GM12864 (cell line): ENCODE measurements at places on chromosomes 12 and 14.

DNA sequence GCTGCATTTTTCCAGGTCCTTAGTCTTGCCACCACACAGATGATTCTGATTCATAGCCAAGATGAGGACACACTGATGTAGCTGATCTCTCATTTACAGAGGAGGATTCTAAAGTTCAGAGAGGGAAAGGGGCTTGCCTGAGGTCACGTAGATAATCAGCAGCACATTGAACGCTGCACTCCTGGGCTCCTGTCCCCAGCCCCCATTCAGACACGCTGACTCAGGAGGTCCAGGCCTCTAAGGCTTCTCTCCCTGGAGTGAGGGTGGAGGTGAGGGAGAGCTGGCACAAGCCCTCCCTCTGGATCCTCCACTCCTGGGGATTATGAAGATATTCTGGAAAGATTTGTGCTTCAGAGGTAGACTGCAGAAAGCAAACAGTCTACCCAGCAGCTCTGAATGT lies 10.3 kb downstream of the NFATC4 start:
- DNase-seq, result no peak

- no peak for DNase-seq
Measured at GRCh38 chr12:124700810-124701592, 133.6 kb upstream of the NCOR2 start.

DNA sequence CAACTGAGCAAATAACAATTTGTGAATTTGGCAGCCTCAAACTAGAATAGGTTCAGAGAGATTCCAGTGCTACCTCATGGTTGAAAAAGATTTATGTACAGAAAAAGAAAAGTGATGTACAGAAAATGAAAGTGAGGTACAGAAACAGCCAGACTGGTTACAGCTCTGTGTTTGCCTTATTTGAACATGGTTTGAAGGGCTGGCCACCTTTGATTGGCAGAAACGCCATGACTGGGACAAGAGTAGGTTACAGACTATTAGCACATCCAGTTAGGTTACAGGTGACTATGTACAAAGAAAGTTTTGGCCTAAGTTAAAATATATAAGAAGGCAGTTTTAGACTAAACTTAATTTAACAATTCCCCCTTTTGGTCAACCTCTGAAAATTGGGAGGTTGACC lies 309.4 kb downstream of the BTG1 start:
- DNase-seq, result no peak

DNA sequence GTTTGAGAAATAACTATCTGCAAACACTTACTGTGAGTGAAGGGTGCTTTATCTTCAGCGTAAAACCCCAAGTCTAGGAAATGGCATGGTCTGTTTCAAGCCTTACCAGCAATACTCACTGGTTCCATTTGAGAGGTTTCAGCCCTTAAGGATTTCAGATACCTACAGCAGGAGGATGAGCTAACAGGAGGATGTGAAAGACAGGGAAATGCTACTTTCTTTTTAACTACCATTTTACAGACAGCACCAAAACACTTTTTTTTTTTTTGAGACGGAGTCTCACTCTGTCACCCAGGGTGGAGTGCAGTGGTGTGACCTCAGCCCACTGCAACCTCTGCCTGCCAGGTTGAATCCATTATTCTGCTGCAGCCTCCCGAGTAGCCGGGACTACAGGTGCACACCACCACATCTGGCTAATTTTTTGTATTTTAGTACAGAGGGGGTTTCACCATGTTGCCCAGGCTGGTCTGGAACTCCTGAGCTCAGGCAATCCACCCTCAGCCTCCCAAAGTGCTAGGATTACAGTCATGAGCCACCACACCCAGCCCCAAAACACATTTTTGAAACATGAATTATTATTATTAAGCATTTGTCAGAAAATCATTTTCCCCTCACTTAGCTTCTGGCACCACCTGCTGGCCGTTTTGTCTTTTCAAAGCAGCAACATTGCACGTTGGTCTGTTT lies 4.6 kb downstream of the MTRFR start:
- no peak for DNase-seq

DNA sequence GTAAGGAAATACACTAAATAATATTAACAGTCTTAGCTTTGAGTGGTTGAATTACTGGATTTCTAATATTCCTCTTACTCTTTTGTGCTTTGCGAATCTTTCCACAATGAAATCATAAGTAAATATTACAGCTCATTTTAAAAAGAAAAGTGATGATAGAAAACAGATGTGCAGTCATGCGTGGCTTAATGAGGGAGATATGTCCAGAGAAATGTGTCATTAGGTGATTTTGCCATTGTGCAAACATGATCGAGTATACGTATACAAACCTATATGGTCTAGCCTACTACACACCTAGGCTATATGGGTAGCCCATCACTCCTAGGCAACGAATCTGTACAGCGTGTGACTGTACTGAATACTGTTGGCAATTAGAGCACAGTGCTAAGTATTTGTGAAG lies 59.3 kb downstream of the SLC15A5 start:
- no peak for DNase-seq

DNA sequence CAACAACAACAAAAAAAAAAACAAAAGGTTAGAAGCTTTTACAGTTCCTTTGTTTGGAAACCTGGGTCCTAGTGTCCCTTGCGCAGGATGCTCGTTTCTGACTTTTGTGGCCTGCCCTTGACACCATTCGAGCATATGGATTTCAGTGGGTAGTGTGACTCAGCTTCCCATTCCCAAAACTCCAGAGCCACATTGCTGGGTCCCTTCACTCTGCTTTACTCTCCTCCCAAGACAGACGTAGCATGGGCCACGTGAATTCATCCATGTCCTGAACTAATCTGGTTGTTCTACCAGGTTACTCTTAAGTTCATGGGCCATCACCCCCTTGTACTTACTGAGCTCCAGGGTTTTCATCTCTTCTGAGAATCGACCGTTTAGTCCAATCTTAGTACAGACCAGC lies 68.0 kb upstream of the MAX start:
- DNase-seq, result no peak

- DNase-seq, result no peak
Measured at GRCh38 chr14:28584951-28585350, 181.6 kb upstream of the FOXG1 start.

GRCh38 chr14:52790756-52791222 lies 618 bp downstream of the GNPNAT1 start:
- no peak for DNase-seq
